ENCODE measurements at places on chromosomes 1 and 21. TPM values are rescaled to one million over a fixed set of nuclear protein-coding genes. Genes with fewer than 3 reads are reported as not detected.

The SHE gene
- 5.2 TPM for total RNA-seq

The CDCA8 gene
- 2.2 TPM for total RNA-seq

The AADACL4 gene
- not detected for total RNA-seq

The MYCL gene
- 6.4 TPM for total RNA-seq
